ENCODE measurements at places on chromosomes 12 and 14. TPM values are rescaled to one million over a fixed set of nuclear protein-coding genes. Genes with fewer than 3 reads are reported as not detected.
A peak's percentile ranks its signal among the peaks of the same experiment; 100 is the strongest.

The NTF3 gene
- polyA plus RNA-seq, result 36.0 TPM

The PMCH gene
- polyA plus RNA-seq, result not detected

DNA sequence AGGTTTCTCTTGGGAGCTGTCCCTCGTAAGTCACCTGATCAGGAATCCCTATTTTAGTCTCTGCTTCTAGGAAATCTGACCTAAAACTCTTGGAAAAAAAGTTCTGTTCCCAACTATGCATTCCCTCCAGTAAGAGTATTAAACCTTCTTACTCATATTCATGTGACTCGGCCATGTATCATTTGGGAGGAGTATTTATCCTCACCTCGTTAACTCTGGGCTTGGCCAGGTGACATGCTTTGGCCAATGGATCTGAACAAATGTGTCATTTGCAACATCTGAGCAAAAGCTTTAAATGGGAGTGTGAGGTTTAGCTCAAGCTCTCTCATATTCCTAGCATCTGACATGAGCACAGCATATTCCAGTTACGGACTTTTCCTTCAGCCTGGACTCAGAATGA is 226.8 kb downstream of the NUAK1 start:
- DNase-seq, result no peak

GRCh38 chr12:92827836-92828431 is 101.2 kb downstream of the EEA1 start:
- peak; percentile 49 for DNase-seq

DNA sequence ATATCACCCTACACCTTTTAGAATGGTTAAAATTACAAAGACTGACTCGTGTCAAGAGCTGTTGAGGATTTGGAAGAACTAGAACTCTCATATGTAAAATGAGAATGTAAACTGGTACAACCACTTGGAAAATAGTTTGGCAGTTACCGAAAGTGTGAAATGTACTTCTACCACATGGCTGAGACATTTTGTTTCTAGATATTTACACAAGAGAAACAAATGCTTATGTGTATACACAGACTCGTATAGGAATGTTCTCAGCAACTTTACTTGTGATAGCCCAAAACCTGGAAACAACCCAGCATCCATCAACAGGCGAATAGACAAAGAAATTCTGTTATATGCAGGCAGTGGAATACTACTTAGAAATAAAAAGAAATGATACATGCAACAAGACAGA is 103.0 kb downstream of the BRMS1L start:
- no peak for DNase-seq

The BHLHE41 gene
- 3.8 TPM for polyA plus RNA-seq

The TDRD9 gene
- polyA plus RNA-seq, result 0.09 TPM

- no peak for DNase-seq
Measured at GRCh38 chr12:111327474-111327873, 41.4 kb downstream of the PHETA1 start.

DNA sequence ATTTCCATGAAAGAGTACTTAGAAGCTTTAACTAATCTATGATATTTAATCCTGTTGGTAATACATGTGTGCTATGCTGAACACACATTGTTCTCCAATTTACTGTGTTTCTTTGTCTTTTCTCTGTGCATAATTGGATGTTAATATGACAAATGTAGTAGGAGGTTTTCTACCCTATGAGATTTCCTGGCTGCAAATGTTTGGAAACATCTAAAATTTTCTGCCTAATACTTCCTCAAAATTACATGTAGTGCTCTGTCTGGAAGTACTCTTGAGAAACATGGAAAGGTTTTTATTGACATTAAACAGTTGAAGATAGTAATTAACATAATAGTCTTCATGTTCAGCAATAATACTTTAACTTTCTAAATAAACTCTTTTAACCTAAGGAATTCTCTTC is 213.0 kb downstream of the KITLG start:
- DNase-seq, result no peak

The ZC2HC1C gene
- polyA plus RNA-seq, result 0.36 TPM

DNA sequence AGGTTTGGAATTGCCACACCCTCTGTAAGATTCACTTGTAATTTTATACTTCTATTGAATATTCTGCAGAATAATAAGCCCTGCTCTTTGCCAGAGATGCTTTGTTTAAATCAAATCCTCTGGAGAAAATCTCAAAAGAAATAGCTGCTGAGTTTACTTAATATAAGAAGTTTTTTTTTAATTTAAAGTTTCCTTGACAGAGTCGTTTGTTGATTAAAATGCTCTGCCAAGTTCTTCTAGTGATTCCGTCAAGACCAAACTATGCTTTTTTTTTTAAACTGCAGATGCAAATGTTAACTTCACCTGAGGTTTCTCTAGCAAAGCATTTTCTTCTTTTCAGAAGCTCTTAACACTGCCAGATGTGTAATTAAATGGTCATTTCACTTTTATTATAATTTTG is 13.4 kb upstream of the NAV3 start:
- no peak for DNase-seq

The SART3 gene
- 22.6 TPM for polyA plus RNA-seq

The KLRC3 gene
- polyA plus RNA-seq, result not detected

DNA sequence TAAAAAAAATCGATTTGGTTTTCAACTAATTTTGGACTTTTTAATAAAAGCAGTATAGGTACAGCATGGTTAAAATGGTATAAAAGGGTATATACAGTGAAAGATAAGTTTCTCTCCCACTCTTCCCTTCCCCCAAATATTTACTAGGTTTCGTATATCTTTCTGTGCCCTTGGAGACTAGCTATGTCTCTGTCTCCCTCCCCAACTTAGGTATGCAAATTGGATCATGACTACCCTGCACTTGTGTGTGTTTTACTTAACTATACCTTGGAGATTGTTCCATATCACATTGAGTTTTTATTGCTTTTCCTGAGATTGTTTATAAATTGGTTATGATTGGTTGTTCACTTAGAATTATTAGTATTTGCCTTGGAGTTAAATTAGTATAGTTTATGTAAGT is 19.4 kb downstream of the AEBP2 start:
- DNase-seq, result no peak

- no peak for DNase-seq
Measured at GRCh38 chr14:53620890-53621289, 335.7 kb downstream of the BMP4 start.

- DNase-seq, result no peak
Measured at GRCh38 chr12:70052476-70052875, 190.8 kb upstream of the CNOT2 start.

DNA sequence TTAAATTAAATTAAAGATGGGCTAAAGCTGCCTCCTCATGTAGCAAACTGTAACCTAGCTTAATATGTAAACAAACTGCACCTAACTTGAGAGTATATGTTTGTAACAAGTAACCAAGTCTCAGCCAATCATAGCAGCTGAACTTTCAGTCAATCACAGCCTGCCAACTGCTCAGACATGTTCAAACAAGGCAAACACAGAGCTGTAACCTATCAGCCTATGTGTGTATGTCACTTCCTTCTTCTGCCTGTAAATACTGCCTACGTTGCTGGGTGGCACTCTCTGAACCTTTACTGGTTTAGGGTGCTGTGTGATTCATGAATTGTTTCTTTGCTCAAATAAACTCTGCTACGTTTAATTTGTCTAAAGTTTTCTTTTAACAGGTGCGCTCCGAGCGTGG is 2.9 kb downstream of the SERPINA6 start:
- DNase-seq, result no peak

The WNK1 gene
- 36.9 TPM for polyA plus RNA-seq

DNA sequence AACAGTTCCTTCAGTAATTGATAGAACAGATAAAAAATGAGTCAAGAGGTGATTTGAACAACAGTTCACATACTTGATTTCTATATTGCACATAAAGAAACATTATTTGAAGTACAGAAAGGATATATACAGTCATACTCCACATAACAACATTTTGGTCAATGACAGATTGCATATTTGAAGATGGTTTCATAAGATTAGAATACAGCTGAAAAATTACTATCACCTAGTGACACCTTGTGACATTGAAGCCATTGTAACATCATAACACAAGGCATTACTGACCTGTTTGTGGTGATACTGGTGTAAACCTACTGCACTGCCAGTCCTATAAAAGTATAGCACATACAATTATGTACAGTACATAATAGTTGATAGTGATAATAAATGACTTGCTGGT is 43.1 kb upstream of the ABCC9 start:
- no peak for DNase-seq

GRCh38 chr14:30445011-30445793 is 113.8 kb upstream of the G2E3 start:
- DNase-seq, result no peak

- no peak for DNase-seq
Measured at GRCh38 chr14:71591231-71591630, 341.0 kb upstream of the RGS6 start.

The MYF6 gene
- polyA plus RNA-seq, result not detected

DNA sequence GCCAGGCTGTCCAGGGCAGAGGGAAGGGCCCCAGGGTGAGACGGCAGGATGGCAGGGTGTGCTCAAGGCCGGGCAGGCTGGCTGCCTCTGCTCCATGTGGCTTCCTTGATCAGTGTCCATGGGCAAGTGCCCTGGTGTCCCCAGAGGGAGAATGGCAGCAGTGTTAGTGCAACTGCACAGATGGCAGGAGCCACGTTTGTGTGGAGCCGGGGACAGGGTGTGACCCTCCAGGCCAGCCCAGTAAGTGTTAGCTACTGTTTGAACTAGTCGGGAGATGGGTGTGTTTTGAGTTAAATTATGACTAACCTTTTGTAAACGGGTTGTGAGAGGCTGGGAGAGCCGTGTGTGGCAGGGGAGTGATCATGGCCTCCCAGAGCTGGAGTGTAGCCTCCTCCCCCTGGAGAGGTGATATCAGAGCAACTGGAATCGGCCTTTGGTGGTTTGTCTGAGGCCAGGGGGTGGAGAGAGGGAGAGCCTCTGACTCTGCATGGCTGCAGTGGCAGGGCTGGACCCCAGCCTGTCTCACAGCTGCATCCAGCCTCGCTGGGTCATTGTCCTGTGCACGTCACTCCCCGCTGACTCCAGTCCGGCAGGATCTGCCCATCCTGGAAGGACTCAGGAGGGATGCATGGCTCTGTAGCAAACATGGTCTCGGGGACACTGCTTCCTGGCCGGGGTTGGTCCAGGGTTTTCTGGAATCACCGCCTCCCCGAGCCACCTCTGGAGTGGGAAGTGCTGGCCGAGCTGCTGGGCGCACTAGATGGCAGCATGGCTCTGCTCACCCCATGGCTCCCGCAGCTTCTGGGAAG is 27.8 kb downstream of the AACS start:
- peak; percentile 66 for DNase-seq

- DNase-seq, result no peak
Measured at GRCh38 chr12:3655328-3655900, 97.5 kb downstream of the CRACR2A start.

GRCh38 chr14:85416771-85417170 is 113.2 kb upstream of the FLRT2 start:
- DNase-seq, result peak; percentile 77

DNA sequence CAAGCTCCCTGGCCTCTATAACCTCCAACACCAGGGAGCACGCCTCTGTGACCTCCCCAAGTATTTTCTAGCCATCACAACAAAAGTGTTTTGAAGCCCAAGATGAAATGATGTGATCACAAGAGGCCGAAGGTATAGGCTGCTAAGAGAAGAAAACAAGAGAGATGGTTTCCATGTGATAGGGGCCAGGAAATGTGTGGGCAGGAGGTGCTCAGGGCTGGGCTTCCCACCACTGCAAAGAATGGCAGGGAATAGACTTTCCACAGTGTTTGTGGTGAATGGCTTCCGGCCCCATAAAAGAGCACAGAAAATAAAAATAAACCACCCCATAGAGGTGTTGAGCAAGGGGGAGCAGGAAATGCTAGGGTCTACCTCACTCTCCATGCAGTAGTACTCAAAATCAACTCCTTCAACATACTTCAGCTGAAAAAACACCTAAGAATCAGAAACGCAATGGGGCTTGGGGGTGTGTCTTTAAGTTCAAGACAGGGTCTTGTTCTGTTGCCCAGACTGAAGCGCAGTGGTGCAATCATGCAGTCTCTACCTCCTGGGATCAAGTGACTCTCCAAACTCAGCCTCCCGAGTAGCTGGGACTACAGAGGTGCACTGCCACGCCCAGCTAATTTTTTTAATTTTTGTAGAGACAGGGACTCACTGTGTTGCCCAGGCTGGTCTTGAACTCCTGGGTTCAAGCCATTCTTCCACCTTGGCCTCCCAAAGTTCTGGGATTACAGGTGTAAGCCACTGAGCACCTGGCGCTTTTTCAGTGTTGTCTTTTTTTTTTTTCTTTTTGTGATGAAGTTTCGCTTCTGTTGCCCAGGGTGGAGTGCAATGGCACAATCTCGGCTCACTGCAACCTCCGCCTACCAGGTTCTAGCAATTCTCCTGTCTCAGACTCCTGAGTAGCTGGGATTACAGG is 27.1 kb downstream of the DAD1 start:
- DNase-seq, result no peak

GRCh38 chr14:71363946-71364925 is 457.0 kb downstream of the PCNX1 start:
- DNase-seq, result peak; percentile 79

GRCh38 chr14:79281244-79282152 is 929.8 kb downstream of the DIO2 start:
- DNase-seq, result no peak

GRCh38 chr14:97274626-97275025 is 477.4 kb downstream of the VRK1 start:
- no peak for DNase-seq

The COX8C gene
- not detected for polyA plus RNA-seq

The COQ5 gene
- polyA plus RNA-seq, result 17.3 TPM

GRCh38 chr12:63025116-63025515 is 90.2 kb upstream of the PPM1H start:
- DNase-seq, result no peak

The TEX52 gene
- polyA plus RNA-seq, result not detected

The ABCC9 gene
- 1.2 TPM for polyA plus RNA-seq

The CYP46A1 gene
- polyA plus RNA-seq, result 0.31 TPM

- DNase-seq, result no peak
Measured at GRCh38 chr12:31817120-31817519, 88.3 kb upstream of the AMN1 start.

The ASB2 gene
- 0.77 TPM for polyA plus RNA-seq

GRCh38 chr14:32005628-32006027 is 71.5 kb upstream of the ARHGAP5 start:
- DNase-seq, result no peak

The SPSB2 gene
- polyA plus RNA-seq, result 4.3 TPM
